ENCODE measurements at places on chromosomes 5 and 9. TPM values are rescaled to one million over a fixed set of nuclear protein-coding genes. Genes with fewer than 3 reads are reported as not detected.

FRRS1L gene
- 0.18 TPM for total RNA-seq

COL23A1 gene
- total RNA-seq = not detected

PPP3R2 gene
- total RNA-seq = not detected

PCDHGB5 gene
- total RNA-seq = 8.5 TPM

PAEP gene
- total RNA-seq = not detected

GRHPR gene
- total RNA-seq = 133 TPM

PCAT7 gene
- total RNA-seq = 0.09 TPM

PLEKHG4B gene
- total RNA-seq = not detected

ECM2 gene
- total RNA-seq = 23.3 TPM

EDIL3 gene
- total RNA-seq = 48.1 TPM

FBP2 gene
- not detected for total RNA-seq

BARHL1 gene
- total RNA-seq = not detected

MACROH2A1 gene
- total RNA-seq = 116 TPM

IFNE gene
- total RNA-seq = 4.5 TPM

TAF11L8 gene
- total RNA-seq = not detected

ADRB2 gene
- total RNA-seq = 0.16 TPM

PCDHGA11 gene
- total RNA-seq = 17.8 TPM

MIGA2 gene
- total RNA-seq = 35.5 TPM

SHISAL2B gene
- total RNA-seq = not detected

PCA3 gene
- total RNA-seq = not detected

TMEM252 gene
- not detected for total RNA-seq

NPR3 gene
- total RNA-seq = 2.8 TPM

IFNA13 gene
- total RNA-seq = not detected
